Colonic mucosa (tissue), 4 donors: ENCODE measurements at places on chromosomes 3 and 15. TPM values are rescaled to one million over a fixed set of nuclear protein-coding genes. Genes with fewer than 3 reads are reported as not detected.

Gene WDR76
- 6.8 TPM for total RNA-seq

DNA sequence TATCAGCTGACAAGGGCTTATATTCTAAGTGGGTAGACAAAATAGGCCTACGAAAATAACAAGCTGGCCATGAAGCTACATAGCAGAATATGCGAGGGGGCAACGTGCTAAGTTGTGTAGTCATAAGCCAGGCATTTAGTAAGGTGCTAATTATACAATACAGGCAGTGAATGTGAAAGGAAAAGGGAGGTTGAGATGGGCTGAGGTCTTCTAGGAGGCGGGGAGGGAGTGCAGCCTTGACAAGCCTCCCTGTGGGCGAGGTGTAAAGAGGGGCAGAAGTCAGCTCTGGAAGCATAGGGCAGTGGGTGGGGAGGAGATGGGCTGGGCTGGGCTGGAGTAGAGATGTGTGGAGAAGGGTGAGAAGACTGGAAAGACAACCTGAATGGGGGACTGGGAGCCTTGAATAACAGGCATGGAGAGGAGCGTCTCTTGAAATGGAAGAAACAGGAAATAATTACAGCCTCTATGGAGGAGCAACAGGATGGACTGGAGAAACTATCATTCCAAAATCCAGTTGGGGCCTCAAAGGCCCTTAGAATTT lies 1.2 kb downstream of the TIGIT start:
- H3K27ac ChIP-seq: no peak overlapping the region
- DNase-seq: no peak
- no peaks in the 10 kb centered on the region for H3K4me1 ChIP-seq
- no peak overlapping the region for H3K4me3 ChIP-seq
- no peaks in the 10 kb centered on the region for H3K27me3 ChIP-seq

- no peak overlapping the region for H3K27ac ChIP-seq
- no peaks in the 10 kb centered on the region for H3K4me1 ChIP-seq
- H3K4me3 ChIP-seq: no peak overlapping the region
Measured at GRCh38 chr3:152997526-152997925, 162.6 kb downstream of the P2RY1 start.

GRCh38 chr3:194496217-194496919 lies 9.6 kb upstream of the ATP13A3 start:
- H3K27ac ChIP-seq: no peak overlapping the region
- H3K36me3 ChIP-seq: no peaks in the 10 kb centered on the region
- peaks cover 6% of the 10 kb centered on the region for H3K4me1 ChIP-seq
- no peaks in the 10 kb centered on the region for H3K27me3 ChIP-seq

- H3K27me3 ChIP-seq: no peaks in the 10 kb centered on the region
- no peak for DNase-seq
- H3K36me3 ChIP-seq: no peaks in the 10 kb centered on the region
- no peak overlapping the region for H3K27ac ChIP-seq
- H3K4me3 ChIP-seq: no peak overlapping the region
Measured at GRCh38 chr3:89217148-89217685, 109.8 kb downstream of the EPHA3 start.

DNA sequence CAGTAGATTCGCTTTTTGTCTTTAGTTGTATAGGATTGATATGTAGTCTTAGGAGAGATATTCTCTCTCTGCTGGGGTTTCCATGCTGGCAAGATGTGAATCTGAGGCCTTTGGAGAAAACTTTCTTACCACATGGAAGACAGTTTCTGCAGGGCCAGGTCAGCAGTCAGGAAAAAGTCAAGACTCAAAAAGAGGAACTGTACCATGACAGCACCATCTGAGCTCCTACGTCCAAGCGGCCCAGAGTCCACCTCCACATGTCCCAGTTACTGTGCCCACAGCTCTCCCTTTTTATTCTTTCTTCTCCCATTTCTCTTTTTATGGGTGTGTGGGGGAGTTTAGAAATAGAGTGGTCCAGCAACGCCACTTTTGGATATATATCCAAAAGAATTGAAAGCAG lies 172.0 kb downstream of the MTHFS start:
- H3K27me3 ChIP-seq: no peaks in the 10 kb centered on the region
- DNase-seq: no peak
- H3K4me1 ChIP-seq: no peaks in the 10 kb centered on the region
- H3K4me3 ChIP-seq: no peak overlapping the region

GRCh38 chr3:23656199-23656598 lies 149.6 kb upstream of the UBE2E1 start:
- no peaks in the 10 kb centered on the region for H3K4me1 ChIP-seq
- no peaks in the 10 kb centered on the region for H3K27me3 ChIP-seq
- no peaks in the 10 kb centered on the region for H3K36me3 ChIP-seq
- H3K4me3 ChIP-seq: no peak overlapping the region
- H3K27ac ChIP-seq: no peak overlapping the region
- no peak for DNase-seq

- no peak overlapping the region for H3K27ac ChIP-seq
- H3K27me3 ChIP-seq: no peaks in the 10 kb centered on the region
- no peaks in the 10 kb centered on the region for H3K4me1 ChIP-seq
- H3K4me3 ChIP-seq: no peak overlapping the region
- DNase-seq: no peak
Measured at GRCh38 chr3:100311011-100311410, 23.5 kb upstream of the NIT2 start.
